ENCODE measurements at places on chromosomes 5 and 9.

DNA sequence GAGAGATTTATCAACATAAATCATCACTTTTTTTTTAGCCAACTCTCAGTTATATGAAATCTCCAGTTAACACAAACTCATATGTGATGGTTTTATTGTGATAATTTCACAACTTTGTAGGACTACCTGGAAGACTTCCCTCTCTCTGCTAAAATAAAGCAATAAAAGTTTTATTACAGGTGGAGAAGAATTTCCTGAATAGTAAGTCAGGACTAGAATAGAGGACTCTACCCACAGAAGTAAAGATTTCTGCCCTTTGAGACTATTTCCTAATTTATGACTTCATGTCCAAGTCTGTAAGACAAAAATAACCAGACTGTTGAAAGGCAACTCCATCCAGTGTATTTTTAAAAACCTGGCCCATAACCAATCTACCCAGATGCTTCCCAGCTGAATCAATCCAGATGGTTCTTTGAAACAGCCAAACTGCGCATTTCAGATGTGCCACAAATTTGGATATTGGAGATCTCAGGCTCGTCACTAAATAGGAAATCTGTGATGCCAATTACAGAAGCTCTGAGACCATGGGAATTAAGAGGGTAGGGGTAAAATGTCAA, 234.0 kb upstream of the NMUR2 start:
- no peak for DNase-seq

- DNase-seq, result no peak
Observed at GRCh38 chr9:89375191-89375760, 57.0 kb downstream of the SECISBP2 start.

DNA sequence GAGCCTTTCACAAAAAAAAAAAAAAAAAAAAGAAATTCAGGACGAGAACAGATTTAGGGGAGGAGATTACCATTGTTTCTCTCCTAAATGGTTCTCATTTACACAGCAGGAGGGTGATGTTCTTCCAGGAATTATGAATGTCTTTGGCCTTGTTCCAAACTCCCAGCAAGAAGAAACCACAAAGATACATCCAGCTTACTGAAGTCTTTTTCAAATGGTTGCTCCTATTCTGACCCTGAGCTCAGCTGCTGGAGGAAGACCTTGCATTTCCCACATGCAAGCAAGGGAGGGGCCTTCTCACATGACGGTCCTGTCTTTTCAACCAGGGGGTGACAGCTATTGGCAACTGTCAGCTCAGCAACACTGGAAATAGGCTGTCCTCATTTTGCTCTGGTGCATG, 203.0 kb upstream of the VLDLR start:
- DNase-seq, result no peak

DNA sequence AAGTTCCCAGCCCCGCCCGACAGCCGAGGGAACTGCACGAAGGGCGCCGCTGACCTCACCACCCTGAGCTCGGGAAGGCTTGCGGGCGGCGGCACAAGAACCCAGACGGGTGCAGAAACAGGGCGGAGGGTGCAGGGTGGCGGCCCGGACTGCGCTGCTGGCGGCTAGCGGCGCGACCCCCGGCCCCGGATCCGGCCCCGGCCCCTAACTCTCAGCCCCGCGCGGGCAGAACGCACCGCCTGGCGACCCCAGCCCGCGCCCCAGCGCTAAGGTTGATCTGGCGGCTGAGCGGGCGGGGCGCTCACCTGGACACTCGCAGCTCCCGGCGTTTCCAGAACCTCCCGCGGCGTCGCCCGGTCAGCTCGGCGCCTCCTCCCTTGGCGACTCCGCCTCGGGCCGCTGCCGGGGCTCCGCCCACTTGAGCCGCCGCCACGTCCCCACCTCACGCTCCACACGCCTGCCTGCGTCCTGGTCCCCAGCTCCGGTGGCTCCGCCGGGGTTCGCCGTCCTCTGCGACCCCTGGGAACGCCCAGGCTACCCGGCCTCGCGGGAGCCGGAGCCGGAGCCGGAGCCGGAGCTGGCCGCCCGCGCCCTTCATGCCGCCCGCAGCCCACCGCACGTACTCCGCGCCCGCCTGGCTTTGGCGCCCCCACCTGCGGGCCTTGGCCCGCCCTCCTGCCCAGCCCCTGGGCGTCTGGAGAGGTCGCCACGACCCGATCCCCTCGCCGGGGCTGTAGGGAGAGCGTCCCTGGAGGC, at the start of gene P4HA2:
TSS of gene P4HA2 (minus strand) at position 369 of the 756 bp plus-strand sequence. CDS start 9,227 bp downstream, outside the sequence.
- peak; percentile 61 for DNase-seq

- DNase-seq, result no peak
Observed at GRCh38 chr5:10631316-10631996, 67.6 kb downstream of the ANKRD33B start.

DNA sequence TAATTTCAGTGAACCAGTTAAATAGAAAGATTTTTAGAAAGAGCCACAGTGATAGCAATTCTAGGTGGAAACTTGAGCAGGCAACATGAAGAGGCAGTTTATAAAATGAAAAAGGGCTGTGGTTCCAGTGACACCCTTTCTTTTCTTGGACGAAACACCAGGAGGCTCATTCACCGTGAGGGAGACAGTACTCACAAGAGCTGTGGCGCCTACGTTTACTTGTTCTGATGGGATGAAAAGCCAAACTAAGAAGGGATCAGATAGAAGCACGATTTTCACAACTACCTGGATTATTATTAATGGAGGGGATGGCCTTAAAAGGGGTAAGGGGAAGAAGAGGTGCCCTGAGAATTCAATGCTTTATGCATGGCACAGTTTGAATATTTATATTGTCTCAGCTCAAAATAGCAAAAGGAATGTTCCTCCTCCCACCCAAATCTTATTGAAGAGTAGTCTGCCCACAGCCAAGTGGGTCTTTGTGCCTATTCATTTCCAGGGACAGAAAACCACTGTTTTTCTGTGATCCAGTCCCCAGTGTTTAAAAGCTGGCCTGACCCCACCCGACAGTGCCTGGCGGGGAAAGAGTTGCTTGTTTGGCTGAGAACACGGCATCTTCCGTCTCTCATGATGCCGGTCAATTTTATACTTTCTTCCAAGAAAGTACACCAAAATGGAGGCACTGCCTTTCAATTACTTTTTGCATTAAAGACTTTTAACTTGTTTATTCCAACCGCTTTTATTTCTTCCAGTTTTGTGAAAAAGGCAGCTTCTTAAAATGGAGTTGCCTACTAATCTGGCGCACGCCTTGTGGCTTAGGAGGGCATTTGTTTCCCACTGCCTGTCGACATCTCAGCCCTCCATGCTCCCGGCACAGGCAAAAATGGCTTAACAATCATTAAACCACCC, 51.9 kb downstream of the HABP4 start:
- no peak for DNase-seq

GRCh38 chr9:33133186-33133585, 34.0 kb downstream of the B4GALT1 start:
- DNase-seq, result no peak

- peak; percentile 66 for DNase-seq
Observed at GRCh38 chr5:141637123-141637766, 448 bp downstream of the RELL2 start.

DNA sequence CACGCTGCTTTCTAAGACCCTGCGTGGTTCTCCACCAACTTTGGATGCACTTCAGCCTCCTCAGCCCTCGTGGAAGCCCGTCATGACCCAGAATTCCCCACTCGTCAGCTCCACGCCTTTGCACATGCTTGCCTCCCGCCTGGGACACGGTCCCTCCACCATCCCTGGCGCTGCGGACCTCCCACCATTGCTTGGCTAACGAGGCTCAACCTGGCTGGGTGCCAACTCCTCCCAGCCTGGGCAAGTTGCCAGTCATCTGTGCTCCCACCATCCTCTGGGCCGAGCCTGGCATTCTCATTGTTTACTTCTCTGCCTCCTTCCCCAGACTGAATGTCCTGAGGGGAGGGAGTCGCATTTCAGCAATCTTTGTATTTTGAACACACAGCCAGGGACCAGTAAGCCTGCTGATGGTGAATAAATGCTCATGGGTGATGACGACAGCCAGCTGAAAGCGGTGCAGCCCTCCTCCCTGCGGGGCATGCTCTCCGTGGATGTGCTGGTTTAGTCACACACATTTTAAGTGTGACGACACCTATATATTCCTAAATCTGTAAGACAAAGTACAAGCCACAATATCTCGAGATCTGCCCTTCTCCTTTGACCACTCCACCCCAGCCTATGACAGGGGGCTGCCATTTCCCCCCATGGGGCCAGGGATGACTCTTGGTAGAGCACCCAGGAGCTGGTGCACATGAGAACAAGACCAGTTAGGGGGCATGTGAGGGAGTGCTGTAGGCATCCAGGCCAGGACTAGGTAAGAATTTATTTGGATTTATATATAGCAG, 37.6 kb downstream of the ANKRD33B start:
- no peak for DNase-seq

DNA sequence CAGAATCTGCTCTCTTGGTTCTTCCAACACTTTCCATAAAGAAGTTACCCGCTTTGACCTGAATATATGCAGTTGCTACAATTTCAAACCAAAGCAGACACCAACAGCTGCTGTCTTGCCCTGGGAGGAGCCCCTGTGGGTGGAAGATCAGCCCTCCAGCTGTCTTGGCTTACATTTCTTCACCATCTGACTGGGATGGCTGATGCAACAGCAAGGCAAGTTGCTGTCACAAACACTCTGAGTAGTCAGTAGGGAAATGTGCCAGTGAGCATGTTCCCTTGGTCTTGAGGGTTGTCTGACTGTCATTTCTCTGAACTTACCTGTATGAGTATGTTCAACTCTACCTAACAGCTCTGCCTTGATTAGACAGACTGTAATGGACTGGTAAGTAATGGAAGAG, 152.9 kb downstream of the SGCD start:
- DNase-seq, result peak; percentile 30

- DNase-seq, result no peak
Observed at GRCh38 chr9:37923118-37923795, 19.3 kb upstream of the SLC25A51 start.

DNA sequence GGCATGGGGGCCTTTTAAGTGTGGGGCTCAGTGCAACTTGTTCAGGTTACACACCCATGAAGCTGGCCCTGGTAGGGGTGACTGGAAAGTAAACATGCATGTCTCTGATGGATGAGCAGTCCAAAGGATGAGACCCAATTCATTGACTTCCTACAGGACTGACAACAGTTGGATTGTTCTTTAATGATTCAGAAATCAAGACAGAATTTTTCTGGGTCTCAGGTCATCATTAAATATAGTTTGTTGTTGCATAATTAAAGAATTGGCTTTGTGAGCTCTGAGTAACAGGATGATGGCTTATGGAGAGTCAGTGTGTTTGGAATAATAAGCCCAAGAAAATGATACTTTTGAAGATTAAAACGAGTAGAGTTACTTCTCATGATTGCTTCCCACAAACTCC, 604.2 kb upstream of the CLINT1 start:
- no peak for DNase-seq

GRCh38 chr5:109786206-109786855, 96.6 kb downstream of the MAN2A1 start:
- DNase-seq, result no peak

GRCh38 chr5:147046281-147046680, 167.7 kb upstream of the PPP2R2B start:
- DNase-seq, result no peak

DNA sequence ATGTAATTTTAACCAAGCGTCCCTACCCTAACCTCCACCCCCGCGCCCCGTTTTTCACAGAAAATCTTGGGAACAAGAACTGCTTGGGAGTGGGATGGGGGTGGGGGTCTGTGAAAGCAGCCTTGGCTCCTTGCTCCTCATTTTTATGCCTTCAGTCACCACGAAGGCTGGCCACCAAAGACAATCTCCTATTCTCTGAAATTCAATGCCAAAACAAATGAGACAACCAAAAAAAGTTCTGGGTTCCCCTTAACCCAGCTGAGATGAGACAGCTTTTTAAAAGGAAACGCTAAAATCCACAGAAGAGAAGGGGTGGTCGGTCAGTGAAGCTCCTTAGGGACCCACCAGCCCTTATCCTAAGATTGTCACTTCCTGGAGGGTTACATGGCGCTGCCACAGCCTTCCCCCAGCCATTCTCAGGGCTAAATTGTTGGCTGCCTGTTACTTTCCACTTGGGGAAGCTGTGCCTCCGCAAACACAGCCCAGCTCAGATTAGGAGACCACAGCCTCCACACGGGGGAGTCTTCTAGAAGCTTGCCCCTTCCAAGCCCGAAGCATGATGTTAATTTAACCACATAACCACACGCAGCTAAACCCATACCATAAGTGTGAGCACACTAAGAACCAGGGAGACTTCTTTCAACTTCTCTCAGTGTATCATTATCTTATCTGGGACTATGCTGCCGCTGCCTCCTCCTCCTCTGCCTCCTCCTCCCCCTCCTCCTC, 136.3 kb downstream of the FOXD1 start:
- DNase-seq, result peak; percentile 30

- no peak for DNase-seq
Observed at GRCh38 chr5:77871946-77872345, 95.8 kb upstream of the TBCA start.

GRCh38 chr5:132451387-132451786, 39.2 kb downstream of the IRF1 start:
- DNase-seq, result no peak

DNA sequence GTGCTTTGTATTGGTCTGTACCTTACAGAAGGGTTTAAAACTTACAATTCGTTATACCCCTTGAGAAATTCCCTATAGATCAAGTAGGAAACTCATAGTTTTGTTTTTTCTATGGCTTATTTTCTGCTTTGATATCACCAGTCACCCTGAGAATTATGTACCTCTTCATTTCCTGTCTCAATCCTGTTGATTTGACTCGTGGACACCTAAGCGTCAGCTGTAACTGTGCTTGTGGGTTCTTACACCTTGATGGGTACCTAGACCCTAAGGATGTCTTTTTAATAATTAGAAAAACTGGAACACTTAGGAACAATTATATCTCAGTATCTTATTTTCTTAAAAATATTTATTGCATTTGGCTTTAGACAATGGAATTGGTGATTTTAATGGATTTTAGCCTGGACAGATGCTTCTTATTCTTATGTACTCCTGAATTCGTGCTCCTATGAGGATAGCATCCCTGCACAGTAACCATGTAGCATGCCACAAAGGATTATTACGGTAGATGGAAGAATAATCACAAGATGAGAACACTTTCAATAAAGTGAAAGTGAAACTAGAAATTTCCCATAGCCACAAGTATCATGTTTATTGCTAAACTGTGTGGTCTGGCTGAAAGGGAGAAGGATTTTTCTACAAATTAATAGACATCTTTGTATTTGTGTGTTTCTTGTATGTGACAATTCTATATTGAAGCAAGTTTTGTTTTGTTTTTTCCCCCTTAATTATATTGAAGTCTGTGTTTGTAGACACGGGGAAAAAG, 1920.3 kb upstream of the WWC1 start:
- DNase-seq, result no peak

- DNase-seq, result no peak
Observed at GRCh38 chr9:93167838-93168237, 16.1 kb upstream of the WNK2 start.

- DNase-seq, result no peak
Observed at GRCh38 chr9:110156902-110157301, 51.1 kb downstream of the C9orf152 start.

GRCh38 chr5:24777392-24777791, 132.6 kb upstream of the CDH10 start:
- DNase-seq, result no peak
